ENCODE measurements at places on chromosomes 13 and 19.

GRCh38 chr19:13850910-13851733 is 25.8 kb upstream of the NANOS3 start:
- DNase-seq, result peak; percentile 68

DNA sequence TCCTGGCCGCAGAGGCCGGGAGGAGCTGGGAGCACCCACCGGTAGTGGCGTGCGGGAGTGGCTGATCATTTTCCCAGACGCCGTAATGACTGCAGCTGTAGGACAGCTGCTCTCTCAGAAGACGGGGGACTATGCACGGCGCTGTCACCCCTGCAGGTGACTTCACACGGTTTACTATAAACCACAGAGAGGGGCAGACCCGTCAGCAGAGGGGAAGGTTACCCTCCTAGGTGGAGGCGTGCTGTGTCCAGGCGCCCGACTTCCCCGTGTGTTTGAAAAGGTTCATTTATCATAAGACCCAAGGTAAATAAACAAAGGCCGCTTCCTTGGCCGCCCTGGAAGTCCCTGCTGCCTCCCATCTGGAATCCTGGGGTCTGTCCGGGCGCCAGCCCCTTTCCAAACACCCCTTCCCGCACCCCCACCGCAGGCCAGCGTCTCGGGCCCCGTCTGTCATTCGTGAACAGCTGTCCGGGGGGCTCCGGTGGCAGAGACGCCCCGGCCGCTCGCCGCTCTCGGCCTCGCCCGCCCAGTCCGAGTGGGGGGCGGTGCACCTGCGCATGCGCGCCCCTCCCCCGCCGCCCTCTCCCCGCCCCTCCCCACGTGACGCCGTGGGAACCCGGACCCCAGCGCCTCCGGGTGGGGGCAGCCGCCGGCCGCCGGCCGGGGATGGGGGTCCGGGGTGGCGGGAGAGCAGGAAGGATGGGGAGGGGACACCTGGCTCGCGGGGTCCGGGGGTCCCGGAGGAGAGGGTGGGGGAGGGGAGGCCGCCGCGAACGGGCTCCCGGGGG is 915 bp downstream of the SHC2 start:
- peak; percentile 27 for DNase-seq

DNA sequence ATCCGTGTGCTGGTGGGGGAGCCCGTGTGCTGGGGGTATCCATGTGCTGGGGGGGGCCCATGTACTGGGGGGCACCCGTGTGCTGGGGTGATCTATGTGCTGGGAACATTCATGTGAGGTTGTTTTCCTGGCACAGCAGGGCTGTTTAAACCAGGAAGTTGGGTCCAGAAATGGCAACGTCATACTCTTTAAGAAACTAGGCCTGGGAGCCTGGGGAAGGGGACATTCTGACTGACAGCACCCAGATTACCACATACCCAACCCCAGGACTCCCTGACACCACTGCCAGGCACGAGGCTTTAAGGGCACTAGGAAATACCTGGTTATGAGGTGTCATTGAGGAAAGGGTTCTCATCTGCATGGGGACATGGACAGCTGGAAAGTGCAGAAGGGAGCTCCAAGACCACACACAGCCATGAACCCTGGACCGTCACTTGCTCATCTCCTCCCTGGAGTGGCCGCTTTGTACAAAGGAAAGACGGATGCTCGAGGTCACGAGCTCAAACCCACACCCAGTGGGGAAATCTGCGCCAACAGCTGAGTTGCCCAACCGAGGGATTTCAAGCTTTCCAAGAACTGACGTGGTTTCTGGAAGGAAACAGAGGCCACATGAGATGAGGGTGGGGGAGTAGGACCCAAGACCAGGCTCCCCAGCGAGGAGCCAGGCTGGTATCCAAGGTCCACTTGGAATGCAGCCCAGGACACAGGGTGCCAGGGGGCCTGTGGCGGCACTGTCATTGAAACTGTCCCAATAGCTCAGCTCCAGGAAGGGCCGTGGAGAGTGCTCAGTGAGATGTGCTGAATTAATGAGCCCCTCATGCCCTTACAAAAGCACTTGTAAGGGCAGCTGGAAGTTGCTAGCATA is 40.9 kb downstream of the RAB20 start:
- no peak for DNase-seq

- no peak for DNase-seq
Measured at GRCh38 chr19:55546822-55547614, 1.7 kb upstream of the SBK3 start.
